Right renal pelvis (tissue), 4 donors: ENCODE measurements at places on chromosomes 5 and 9.

DNA sequence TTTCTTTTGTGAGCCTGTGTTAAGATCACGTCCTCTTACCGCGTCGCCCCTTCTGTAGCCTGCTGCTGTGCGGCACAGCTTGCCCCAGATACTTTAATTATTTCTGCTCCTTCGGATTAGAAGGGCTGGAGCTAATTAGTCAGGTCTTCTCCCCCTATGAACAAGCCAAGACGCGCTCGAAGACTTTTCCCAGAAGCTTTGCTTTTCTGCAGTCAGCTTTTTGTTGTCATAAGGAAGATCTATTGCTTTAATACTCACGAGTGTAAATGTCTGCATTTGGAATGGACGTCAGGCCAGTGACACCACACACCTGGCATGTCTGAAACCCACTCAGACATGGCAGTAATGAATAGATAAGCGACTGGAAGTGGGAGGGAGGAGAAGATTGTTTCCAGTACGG is 37.0 kb downstream of the PRUNE2 start:
- peak; percentile 14 for DNase-seq

- DNase-seq = no peak
These were observed 162.0 kb upstream of the S1PR3 start for GRCh38 chr9:88829276-88829675.

- no peak for DNase-seq
These were observed 3.6 kb upstream of the TMEM210 start for GRCh38 chr9:137175345-137175961.

GRCh38 chr9:78468231-78468630 is 171.3 kb downstream of the PSAT1 start:
- no peak for DNase-seq

GRCh38 chr5:24294333-24294732 is 350.4 kb downstream of the CDH10 start:
- no peak for DNase-seq

- DNase-seq = no peak
These were observed 15.0 kb upstream of the PIP5K1B start for GRCh38 chr9:68690088-68690487.

DNA sequence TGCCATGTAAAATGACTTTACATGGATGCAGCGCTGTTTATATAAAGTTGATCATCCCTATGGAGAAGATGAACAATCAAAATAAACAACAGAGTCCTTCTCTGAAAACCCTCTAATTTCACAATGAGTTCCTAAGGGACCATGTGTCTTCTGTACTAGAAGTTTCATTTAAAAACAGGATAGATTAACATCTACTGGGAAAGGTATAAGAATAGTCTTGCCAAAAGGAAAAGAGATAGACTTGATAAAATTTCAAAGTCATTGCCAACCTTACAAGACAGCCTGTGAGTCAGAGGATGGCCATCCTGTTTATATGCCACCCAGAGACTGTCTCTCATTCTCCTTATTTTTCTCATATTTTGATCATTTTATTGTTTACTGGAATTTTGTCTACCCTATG is 367.1 kb upstream of the PDE4D start:
- no peak for DNase-seq

GRCh38 chr5:68884144-68884754 is 209.6 kb upstream of the SLC30A5 start:
- DNase-seq = no peak
